Right renal cortex interstitium (tissue), 3 donors: ENCODE measurements at places on chromosomes 13 and 19. TPM values are rescaled to one million over a fixed set of nuclear protein-coding genes. Genes with fewer than 3 reads are reported as not detected.

Gene KLK12
- not detected for polyA plus RNA-seq

DNA sequence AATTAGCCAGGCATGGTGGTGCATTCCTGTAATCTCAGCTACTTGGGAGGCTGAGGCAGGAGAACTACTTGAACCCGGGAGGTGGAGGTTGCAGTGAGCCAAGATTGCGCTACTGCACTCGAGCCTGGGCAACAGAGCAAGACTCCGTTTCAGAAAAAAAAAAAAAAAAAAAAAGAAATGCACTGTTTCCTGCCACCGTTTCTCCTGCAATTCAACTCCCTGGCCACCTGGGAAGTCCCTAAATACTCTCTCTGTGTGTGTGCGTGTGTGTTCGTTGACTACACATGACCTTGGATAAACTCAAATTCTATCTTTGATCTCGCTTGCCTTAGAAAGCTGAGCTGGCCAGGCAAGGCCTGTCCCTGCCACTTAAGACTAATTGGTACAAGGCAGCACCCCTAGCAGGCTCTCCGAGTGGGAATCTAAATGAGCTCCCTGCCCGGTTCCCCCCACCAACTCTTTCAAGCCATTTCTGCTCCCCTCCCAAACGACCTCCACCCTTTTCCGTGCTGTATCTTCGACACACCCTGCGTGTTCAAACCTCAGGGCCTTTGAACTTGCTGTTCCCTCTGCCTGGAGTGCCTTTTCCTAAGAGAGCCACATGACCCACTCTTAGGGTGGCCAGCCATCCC lies 5.2 kb upstream of the BCAT2 start:
- DNase-seq: no peak

GRCh38 chr13:20815464-20815863 lies 41.7 kb upstream of the EEF1AKMT1 start:
- DNase-seq: no peak

DNA sequence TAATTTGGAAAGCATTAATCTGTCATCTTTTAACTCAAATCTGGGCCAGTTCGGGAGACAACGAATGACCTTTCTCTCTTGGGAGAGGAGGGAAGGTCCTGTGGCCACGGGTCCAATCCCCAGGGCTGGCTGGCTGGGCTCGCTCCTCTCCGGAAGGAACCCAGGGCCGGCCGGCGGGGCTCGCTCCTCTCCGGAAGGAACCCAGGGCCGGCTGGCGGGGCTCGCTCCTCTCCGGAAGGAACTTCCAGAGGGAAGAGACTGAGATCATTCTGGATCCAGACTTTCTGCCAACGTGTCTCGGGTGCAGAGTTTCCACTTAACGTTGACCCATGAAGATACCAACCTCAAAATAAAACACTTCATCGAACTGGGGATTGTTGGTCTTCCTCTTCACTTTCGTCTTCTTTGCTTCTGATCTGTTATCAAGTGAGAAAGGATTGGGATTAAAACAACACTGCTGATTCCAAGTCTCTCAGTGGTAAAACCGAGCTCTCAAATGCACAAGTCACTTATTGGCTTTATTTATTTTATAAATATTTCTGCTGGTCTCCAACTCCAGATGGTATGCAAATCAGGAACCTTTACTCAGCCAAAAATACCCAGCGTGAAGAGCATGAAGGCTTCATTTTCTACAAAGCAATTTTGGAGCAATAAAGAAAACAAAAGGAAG lies 53.3 kb upstream of the C13orf46 start:
- DNase-seq: no peak

- no peak for DNase-seq
These were observed 29.4 kb upstream of the STK24 start for GRCh38 chr13:98606296-98606695.
